Stimulated activated CD4-positive, alpha-beta T cell treated with anti-CD3 and anti-CD28 coated beads, TNF-alpha, amount 100 ng/mL, for 24 hours (primary cell): ENCODE measurements at places on chromosomes 6 and 20.

GRCh38 chr20:31915491-31916280 is 36.2 kb downstream of the PDRG1 start:
- DNase-seq, result no peak

DNA sequence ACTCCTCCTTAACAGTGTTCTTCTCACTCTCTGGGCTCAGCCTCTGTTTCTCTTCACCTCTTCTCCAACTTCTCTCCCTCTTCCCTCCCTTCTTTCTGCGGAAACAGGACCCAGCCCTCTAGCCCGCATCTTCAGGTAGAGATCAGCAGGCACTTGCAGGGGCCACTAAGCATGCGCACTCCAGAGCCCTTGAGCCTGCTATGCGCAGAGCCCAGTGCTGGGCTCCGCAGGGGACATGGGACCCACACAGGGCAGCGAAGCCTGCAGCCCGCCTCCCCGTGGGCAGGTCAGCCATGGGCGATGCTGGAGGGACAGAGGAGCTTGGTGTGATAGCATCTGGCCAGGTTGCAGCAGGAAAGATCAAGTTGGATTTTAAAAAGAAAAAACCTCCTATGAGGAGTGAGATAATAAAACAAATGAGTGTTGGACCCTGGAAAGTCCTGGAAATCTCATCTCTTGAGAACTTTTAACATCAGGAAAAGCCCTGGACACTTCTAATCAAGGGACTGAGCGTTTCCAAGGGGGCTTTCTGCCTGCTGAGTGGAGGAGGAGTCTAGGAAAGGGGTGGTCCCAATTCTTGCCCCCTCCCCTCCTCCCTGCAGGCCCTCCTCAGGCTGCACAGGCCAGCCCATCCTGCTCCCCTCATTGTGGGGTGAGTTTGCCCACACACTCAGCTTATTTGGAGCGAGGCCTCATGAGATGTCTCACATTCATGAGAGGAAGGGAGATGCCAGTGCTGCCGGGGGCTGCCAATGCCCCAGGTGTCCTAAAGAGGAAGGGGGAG is 71.9 kb downstream of the MDGA1 start:
- no peak for DNase-seq

DNA sequence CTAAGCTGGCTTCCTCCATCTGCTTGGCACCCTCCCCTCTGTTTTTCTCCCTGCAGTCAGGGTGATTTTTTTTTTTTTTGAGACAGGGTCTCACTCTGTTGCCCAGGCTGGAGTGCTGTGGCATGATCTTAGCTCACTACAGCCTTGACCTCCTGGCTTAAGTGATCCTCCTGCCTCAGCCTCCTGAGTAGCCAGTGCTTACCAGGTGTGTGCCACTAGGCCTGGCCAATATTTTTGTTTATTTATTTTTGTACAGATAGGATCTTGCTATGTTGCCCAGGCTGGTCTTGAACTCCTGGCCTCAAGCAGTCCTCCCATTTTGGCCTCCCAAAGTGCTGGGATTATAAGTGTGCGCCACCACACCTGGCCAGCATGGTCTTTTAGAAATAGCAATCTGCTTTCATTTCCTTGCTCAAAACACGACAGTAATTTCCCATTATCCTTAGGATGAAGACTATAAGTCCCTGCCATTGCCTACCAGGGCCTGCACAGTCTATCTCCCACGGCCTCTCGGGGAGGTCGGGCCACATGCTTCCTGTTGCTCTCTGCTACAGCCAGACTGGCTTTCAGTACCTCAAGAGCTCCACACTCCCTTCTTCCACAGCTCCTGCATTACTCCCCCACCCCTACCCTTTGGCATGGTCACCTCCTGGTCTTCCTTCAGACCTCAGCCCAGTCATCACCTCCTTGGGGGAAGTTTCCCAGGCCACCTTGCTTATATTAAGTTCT is 11.1 kb upstream of the CD164 start:
- no peak for DNase-seq

DNA sequence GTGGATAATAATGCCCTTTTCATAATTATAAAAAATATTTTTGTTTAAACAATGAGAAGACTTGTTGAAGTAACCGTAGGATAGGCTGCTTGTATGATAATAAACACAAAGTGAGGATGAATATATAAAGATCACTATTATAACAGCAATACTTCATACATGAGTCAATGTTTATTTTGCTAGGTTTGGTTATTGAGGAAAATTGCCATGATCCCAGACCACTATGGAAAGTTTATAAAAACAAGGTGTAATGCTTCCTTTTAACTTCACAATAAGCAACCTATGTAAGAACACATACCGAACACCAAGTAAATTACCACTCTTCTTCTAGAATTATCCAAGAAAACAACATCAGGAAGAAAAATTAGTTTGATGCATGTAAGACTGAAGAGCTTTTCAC is 495.3 kb upstream of the RNF217 start:
- DNase-seq, result no peak

GRCh38 chr6:110645685-110646418 is 169.4 kb downstream of the CDK19 start:
- no peak for DNase-seq
